ENCODE measurements at places on chromosomes 16 and 17.
A peak's percentile ranks its signal among the peaks of the same experiment; 100 is the strongest.

DNA sequence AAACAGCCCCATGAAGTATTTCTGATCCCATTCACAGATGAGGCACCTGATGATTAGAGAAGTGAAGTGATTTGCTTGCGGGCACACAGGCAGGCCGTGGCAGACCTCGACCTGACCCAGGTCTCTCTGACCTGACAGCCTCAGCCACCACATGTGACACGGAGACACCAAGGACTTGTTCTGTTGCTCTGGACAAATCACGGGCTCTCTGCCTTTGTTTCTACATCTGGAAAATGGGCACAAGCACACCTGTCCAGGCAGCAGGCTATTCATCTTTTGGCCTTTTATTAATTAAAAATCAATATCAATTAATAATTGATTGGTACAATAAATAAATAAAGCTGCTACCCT, 3.4 kb downstream of the MAP3K14 start:
- DNase-seq, result no peak

DNA sequence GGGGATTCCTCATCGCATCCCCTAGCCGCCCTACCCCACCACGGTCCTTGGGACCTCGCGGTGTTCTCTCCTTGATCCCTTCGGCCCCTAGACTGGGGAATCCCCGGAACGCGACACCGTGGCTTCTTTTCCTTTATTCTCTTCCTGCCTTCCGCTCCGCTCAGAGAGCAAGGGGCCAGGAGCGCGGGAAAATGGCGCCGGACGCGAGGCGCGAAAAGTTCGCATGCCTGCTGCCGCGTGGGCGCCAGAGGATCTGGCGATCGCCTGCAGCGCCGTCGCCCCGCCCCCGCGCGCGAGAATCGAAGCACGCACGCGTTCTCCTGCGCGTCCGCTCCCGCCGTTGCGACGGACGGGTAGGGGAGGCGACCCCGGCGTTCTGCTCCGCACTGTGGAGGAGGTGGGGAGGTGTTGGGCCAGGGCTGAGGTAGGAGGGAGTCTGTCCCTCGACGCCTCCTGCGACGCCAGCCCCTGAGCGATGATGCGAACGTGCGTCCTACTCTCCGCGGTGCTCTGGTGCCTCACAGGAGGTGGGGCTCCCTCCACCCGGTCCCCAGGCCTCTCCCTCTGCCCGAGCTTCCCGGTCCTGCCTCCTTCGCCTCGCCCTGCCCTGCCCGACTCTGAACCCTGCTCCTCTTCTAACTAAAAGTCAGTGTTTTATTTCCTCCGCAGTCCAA, at the start of gene ZPBP2:
ZPBP2 (plus strand) TSS at position 323 of the 674 bp plus-strand sequence; CDS start at position 476, 153 bp downstream.
- no peak for DNase-seq

GRCh38 chr17:17761894-17762743, 74.7 kb downstream of the SREBF1 start:
- no peak for DNase-seq

- DNase-seq, result no peak
These were observed 325.1 kb upstream of the ERCC4 start for GRCh38 chr16:13594823-13595222.

GRCh38 chr17:42704490-42704836, 22.1 kb downstream of the CNTNAP1 start:
- no peak for DNase-seq

DNA sequence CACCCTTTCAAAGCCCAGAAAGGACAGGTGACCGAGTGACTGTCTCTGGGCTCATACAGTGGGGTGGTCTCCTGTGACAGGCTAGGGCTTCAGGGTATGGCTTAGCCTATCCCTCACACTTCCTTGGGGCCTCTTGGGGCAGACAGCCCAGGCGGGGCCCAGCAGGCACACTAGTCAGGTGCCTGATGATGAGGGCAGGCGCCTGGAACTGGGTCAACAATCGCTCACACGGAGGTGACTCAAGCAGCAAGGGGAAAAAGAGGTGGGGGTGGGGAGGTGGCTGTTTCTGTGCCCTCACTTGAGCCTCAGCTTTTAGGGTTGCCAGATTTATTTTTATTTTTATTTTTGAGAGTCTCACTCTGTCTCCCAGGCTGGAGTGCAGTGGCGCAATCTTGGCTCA, 6.4 kb upstream of the GRN start:
- no peak for DNase-seq

- DNase-seq, result no peak
These were observed 251.1 kb upstream of the CDH5 start for GRCh38 chr16:66115373-66115772.

DNA sequence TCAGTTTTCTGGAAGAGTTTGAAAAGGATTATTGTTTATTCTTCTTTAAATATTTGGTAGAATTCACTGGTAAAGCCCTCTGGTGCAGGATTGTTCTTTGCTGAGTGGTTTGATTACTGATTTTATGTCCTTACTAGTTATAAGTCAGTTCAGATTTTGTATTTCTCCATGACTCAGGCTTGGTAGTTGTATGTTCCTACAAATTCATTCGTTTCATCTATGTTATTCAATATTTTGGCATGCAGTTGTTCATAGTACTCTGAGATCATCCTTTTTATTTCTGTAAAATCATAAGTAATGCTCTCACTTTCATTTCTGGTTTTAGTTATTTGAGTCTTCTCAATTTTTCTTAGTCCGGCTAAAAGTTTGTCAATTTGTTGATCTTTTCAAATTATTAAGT, 58.1 kb upstream of the CRYM start:
- peak; percentile 23 for DNase-seq

- DNase-seq, result no peak
These were observed 57.9 kb upstream of the KCNJ16 start for GRCh38 chr17:70017112-70017511.

- DNase-seq, result no peak
These were observed 146.5 kb downstream of the MAP2K6 start for GRCh38 chr17:69560987-69561441.

- DNase-seq, result no peak
These were observed at the start of gene ZACN for GRCh38 chr17:76078860-76079534. ZACN (plus strand) TSS chr17:76079182; CDS start chr17:76079265, 83 bp downstream.

DNA sequence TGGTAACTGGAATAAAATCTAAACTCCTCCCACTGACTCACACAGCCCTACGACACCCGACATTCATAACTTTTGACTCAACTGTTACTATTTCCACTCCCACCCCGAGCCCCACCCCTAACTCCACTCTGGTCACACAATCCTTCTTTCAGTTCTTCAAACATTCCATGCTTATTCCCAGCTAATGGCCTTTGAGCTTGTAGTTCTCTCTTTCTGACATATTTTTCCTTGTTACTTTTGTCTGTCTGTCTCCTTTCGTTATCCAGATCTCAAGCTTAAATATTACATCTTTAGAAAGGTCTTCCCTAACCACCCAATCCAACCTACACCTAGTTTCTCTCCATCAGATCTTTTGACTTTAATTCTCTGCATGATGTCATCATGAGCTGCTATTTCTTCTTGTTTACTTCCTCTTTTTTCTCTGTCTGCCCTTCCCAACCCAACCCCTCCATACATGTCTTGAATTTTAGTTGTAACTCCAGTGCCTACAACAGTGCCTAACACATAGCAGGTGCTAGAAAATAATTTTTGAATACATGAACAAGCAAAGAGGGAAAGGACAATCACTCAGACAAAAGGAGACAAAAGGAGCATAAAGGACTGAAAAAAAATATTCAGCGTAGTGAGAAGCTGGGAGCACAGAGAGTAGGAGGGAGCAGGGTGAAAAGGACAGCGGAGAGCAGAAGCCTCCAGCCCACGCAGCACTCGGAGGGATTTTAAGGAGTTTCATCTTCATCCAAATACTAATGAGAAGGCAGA, 65.2 kb upstream of the SMIM36 start:
- DNase-seq, result peak; percentile 75

- no peak for DNase-seq
These were observed 60.4 kb downstream of the ENGASE start for GRCh38 chr17:79135011-79135410.

All from AG08396 (cell line).